ENCODE measurements at places on chromosomes 3 and 15.

DNA sequence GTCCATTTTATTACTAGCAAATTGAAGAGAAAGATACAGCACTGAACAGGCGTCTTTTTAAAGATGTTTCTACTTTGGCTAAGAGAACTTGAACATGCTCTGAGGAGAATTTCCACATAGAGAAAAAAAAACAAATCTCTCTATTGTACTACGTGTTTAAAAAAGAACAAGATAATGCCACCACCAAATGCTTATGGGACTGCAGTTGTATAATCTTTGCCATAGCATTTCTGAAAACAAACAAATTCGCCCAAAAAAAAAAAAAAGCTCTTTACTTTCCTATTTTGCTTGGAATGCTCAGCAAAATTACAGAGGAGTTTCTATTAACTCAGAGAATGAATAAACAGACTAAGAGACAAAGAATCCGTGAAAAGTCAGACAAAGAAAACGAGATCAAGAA, 114.2 kb downstream of the CNTN3 start:
- no peak for DNase-seq

DNA sequence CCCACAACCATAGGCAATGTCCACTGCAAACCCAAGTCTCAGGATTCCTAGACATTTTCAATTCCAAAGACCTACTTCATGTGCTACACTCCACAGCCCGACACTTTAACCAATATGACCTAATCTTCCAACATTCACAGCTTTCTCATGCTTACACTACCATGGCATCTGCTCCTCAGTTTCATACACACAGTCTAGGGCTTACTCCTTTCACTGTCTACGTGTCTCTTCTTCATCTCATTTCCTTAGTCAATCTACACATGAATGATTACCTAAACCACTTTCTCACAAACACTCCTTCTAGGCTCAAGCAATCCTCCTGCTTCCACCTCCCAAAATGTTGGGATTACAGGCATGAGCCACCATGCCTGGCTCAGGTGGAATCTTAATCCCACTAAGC, 106.3 kb downstream of the STAG1 start:
- no peak for DNase-seq

DNA sequence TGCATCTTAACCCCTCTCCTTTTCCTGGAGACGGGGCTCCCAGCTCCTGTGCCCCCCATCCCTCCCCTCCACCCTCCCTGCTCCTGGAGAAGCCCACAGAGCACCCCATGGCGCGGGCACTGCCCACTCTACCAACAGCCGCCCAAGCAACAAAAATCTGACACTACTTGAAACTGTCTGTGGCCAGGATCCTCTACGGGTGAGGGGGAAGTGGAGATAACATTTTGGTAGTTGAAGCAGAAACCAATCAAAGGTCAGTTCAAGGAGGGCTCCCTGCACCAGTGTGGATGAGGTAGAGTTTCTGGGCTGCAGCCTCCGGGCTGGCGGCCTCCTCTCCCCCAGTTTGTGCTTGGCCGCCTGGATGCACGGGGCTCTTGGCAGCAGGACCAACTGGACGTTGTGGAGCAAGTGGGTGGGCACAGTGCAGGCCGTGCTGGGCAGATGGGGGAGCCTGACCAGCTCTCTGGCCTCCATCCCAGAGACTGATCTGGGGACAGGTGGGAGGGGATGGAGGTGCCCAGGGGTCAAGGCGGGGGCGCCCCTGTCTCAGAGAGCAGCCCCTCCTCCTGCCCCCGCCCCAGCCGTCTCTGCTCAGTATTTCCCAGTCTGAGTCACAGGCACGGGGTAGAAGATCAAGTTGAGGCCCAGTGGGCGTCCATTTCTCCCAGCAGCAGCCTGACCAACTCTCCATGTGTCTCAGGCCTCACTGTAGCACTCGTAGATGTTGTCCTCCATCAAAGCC, 12.8 kb downstream of the H1-8 start:
- no peak for DNase-seq

GRCh38 chr3:162354356-162354755, 857.7 kb downstream of the OTOL1 start:
- no peak for DNase-seq

DNA sequence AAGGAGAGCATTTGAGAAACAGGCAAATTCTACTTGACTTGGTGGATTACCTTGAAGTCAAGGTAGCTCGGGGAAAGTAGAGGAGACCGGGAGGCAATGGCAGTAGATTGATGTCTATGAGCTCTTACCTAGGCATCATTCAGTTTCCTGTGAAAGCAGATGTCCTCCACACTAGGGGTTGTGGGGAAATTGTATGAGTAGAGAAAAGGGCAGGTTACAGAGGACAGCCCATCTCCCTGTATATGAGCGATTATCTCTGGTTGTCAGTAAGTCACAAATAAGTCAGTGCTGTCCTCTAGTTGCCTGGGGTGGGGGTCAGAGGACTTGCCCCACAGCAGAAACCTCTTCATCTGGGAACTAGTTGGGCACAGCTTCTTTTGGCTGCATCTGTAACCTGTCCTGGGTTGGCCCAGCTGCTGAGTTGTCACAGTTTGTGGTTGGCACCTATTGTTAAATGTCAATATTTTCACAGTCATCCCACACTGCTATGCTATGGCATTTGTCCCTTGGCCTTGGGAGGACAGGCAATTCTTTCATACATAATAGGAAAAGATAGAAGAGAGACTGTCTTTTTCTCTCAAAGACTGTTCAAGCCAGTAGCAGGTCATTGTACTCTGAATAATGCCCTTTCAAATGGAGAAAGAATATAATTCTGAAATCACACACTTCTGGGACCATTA, 53.6 kb upstream of the LRRFIP2 start:
- no peak for DNase-seq

GRCh38 chr3:125083776-125084175, 28.0 kb upstream of the HEG1 start:
- DNase-seq = no peak

DNA sequence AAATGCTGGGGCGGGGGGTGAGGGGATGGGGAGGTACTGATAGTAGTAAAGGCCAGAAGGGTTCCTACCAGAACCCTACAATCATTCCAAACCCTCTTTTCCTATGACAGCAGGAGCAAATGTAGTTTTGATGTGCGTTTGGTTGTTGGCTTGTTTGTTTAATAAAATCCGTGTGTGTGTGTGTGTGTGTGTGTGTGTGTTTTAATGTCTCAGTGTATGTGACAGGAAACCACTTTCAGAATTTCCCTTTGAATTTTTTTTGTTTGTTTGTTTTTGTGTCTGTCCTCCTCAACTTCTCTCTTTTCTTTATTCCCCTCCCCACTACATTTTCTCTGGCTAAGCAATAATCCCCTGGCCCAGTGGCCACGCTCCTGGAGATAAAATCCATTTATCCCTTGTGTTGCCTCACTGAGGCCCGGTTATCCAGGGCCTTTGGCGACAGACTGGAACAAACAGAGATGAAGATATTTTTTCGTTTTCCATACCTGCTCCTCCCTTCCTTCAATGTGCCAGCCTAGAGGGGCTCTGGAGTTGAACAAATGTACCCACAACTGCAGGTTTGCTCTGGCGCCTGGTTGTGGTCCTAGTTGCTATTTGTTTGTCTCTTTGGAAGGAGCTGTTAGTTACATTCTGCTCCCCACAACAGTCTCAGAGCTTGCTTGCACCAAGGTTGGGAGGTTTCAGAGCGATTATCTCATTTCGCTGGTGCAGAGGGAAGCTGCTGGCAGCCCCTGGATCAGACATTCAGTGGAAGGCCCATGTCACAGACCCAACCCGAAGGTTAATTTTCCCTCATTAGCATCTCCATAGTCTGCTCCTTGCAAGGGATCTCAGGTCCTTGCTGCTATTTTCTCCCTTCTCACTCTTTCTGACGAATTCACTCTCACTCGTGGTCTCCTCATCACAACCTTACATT, 17.9 kb downstream of the NR2F2 start:
- peak; percentile 34 for DNase-seq

All from ELF-1 (cell line).